ENCODE measurements at places on chromosomes 3 and 15.
A peak's percentile ranks its signal among the peaks of the same experiment; 100 is the strongest.

DNA sequence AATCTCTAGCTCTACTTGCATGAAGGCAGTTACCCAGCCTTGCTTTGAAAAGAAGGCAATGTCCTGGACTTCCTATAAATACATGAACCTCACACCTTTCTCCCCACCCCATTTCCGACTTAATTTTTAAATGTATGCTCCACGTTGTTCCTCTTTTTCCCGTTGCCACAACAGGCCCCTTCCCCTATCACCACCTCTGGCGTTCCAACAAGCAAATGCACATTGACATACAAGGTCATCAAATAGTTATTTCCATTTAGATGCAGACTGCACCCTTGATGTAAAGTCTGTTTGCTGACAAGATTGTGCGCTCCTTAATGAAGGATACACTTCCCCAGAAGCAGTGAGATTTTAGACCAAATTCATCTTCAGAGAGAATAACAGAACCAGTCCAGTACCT lies 260.7 kb upstream of the UMPS start:
- DNase-seq = no peak

DNA sequence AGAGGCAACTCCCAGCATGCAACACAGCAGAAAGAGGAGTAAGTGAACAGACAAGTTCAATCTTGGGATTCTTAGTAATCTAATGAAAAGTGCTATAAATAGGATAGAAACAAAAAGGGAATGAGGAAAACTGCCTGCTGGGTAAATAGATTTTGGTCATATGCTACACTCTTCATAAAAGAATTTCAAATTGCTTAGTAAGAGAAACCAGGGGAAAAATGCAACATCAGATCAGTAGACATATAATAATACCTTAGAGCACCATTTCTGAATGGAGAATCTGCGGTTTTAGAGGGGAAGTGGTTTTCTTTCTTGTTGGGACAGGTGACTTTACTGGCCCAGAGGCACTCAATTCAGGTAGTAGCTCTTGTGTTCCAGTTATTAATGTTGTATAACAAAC lies 13.4 kb upstream of the TBC1D5 start:
- DNase-seq = no peak

GRCh38 chr15:65375871-65376607 lies 1.8 kb downstream of the IGDCC3 start:
- DNase-seq = no peak

- DNase-seq = no peak
These were observed 277.9 kb downstream of the MCTP2 start for GRCh38 chr15:94509259-94509658.

DNA sequence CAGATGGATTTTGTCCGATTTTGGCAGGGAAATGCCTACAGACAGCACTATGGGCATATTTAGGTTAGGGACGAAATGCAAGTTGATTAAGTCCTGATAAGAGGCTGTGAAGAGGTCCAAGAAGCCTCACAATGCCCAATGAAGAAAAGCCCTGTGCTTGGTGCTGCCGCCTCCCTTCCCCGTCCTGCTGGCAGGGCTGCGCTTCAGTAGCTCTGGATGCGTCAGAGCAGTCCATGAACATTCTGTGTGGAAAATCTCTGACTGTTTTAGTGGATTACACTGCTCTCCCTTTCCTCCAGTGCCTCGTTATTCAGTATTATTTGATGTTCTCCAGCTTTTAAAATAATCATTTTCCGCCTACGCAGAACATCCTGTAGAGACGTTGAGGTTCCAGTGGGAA lies 39.6 kb downstream of the MLH1 start:
- no peak for DNase-seq

DNA sequence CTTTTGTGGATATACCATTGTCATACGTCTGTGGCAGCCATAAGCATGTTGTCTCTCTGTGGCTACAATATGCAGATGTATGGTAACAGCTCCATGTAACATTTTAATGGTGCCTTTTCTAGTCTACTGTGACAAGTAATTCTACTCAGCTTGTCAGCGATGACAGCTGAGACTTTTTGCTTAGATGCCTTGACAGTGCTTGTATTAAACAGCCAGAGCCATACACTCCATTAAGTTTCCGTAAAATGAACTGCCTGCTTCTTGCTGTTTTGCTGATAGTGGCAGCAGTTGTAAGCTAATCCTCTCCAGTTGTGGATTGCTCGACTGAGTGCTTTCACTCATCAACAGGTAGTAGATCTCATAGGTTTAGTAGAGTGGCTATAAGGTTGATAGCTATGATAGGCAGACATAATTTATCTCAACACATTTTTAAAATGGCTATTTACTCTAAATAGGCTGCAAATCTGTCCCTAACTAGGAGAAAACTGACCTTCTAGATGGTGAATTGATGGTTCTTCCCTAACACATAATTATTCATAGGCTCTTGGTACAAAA lies 260.2 kb upstream of the NAALADL2 start:
- DNase-seq = no peak

DNA sequence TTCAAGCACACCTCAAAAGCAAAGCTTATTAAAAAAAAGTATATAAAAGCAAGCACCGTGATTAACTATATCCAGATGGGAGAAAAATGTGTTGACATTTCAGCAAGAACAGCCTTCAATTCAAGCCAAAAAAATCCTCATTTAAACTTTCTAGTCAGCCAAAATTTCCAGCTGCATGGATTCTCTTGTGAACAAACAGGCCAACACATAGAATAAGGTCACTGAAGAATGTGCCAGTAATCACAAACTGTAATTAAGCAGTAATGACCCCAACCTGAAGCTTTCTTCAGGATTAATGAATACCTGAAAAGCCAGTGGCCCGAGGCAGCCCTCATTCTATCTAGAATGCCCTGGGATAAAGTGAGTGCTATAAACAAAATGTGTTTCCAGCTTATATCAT lies 130.7 kb upstream of the KCNMB2 start:
- DNase-seq = no peak

- DNase-seq = no peak
These were observed 1.6 kb upstream of the CISH start for GRCh38 chr3:50612970-50613846.

DNA sequence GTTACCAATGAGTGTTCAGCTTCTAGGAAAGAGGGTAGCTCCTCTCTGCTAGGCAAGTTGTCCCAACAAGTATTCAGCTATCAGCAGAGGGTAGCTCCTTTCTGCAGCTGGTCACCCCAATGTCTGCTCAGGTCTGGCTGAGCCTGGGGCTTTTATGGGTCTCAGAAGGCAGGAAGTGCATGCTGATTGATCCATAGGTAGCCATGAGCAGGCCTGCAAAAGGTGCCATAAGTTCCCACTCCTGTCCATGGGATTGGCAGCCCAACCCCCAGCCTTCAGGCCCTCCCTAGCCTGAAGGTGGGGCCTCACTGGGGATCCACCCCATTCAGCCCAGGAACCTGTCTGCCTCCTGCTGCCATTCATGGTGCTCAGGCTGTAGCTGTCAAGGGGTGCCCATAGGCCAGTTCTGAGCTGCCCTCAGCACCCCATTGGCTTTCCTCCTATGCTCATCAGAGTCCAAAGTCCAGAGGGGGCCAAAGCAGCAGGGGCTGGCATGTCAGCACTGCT lies 34.6 kb upstream of the DNAJC13 start:
- DNase-seq = no peak

DNA sequence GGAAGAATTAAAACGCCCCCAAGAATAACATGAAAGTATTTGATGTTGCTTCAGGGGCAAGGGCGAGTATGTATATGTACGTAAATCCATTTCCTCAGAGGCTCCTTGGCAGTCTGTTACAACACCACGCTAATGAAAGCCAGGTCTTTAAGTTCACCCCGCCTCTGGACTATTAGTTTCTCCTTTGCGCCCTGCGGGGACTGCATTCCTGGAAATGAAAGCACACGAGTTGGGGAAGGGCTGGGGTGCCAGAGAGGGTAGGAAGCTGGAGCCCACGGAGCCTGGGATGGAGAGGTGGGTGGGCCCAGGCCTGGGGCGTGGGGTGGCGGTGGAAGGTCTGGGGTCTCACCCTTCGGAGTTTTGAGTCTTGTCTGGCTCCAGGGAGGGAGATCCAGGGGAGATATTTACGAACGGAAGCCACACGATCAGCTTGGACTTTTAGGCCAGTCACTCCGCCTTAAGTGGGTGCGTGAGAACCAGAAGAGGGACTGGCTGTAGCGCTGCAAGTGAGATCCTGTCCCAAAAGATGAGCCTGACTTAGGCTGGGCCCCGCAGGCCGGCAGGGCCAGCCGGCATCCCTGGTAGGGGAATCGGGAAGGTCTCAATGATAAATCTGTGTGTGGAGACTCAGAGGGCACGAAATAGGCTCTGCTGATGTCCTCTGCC lies 1.6 kb upstream of the PLCL2 start:
- DNase-seq = no peak

- no peak for DNase-seq
These were observed 11.3 kb downstream of the PRKCI start for GRCh38 chr3:170233530-170233929.

DNA sequence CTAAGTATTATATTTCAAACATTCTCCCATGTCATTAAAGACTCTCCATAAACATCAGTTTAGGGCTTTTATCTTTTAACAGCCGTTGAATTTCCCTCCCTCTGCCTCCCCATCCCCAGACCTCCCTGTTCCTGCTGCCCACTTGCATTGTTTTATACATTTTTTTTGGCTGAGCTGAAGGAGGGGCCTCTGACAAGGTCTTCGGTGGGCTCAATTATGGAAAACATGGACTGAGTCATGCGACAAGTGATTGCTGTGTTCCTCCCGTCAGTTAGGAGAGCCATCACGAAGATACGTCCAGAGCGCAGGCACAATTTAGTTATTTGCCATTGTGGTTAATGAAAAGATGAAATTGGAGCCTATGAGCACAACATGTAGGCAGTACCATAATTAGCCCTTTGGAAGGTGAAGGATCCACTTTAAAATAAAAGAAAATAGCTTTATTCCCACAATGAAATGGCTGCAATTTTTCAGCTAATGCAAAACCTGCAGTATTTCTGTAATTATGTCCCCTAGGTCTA lies 12.0 kb upstream of the NMNAT3 start:
- DNase-seq = no peak

GRCh38 chr3:72479651-72480215 lies 368.5 kb downstream of the SHQ1 start:
- no peak for DNase-seq

GRCh38 chr3:100702082-100702979 lies 7.0 kb upstream of the TFG start:
- no peak for DNase-seq

DNA sequence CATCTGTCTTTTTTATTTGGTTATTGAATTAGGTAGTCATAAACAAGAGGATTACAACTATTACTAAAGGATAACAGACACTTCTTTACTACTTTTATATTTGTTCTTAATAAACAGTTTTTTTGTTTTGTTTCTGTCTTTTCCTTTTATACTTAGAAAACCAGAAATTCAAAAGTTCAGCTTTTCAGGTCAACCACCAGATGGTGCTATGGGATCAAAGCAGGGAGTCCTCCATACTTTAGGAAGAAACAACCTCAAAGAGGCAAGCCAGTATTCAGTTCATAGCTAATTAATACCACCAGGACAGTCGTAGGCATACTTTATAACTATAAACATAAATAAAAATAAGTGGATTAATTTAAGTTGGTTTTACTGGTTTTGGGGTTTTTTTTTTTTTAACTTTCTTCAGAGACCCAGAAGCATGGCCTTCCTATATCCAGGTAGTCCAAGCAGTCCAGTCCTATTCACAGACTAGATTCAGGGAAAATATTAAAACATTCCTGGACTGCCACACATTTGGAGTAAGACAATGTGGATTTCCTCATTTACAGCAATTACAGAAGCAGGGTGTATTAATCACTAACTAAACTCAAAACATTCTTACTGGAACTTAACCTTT lies 16.0 kb upstream of the EID1 start:
- DNase-seq = peak; percentile 25

DNA sequence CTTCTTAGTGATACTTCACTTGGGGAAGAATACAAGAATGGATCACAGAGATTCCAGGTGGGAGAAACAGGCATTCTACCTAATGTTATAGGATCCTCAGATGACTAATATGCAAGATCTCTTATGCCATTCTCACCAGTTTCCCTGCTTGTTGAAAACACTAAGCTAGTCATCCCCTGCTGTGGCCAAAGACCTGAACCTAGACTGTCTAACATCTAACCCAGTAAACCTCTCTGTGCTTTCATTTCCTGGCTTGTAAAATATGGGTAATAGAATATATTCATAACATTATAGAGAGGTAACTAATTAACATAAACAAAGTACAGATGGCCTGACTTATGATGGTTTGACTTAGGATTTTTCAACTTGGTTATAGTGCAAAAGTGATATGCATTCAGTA lies 776.3 kb downstream of the TUSC7 start:
- DNase-seq = no peak

DNA sequence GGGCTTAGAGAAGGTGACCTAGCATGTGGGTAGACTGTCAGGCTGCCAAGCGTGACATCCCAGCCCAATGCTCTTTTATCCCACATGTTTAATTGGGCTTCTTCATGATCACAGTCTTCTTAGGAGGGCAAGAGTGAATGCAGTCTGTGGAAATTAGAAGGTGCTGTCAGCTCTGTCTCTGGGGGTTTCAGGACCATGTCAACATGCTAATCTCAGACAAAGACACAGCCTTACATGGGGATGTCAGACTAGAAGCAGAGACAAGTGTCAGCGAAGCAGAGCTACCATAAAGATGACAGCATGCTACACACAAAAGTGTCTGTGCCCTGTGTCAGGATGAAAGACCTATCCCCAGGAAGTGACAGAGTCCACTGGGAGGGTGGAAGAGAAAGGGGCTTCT lies 120.1 kb upstream of the SLC25A36 start:
- no peak for DNase-seq

DNA sequence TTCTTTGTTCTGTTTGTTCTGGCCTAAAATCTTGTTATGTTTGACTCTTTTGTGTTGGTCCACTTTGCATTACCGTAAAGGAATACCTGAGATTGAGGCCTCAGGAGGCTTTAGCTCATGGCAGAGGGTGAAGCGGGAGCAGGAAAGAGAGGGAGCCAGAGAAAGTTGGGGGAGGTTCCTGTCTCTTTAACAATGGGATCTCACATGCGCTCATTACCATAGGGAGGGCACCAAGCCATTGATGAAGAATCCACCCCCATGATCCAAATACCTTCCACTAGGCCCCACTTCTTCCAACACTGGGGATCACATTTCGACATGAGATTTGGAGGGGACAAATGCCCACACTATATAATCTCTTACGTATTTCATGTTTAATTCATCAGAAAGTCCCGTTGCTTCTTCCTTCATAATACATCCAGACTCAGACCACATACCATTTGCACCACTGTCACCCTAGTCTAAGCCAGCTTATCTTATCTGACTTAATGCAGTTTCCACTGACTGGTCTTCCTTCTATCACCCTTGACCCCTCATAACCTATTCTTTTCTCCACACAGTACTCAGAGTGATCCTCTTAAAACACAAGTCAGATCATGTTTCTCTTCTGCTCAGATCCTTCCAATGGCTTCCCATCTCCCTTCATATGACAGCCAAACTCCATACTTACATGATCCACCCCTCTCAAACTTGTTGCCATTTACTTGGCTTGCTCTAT lies 13.5 kb downstream of the KBTBD8 start:
- no peak for DNase-seq

DNA sequence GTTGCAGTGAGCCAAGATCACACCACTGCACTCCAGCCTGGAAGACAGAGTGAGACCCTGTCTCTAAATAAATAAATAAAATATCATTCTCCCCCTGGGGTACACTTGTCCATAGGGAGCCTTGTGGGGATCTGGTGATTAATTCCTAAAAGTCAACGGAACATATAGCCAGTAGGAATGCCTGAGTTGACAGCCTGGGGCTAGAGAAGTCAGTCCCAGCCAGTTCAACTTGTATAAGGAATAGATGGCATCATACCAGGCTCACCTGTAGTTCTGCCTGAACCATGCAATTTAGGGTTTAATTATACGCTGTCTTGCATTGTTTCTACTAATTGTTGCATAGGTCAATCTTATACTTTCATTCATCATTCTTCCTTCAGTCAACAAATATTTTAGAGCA lies 5.9 kb upstream of the BOC start:
- DNase-seq = no peak

GRCh38 chr15:57253082-57253481 lies 123.2 kb upstream of the CGNL1 start:
- no peak for DNase-seq

All from NCI-H1048 (cell line).